ENCODE measurements at places on chromosomes 4 and X.

DNA sequence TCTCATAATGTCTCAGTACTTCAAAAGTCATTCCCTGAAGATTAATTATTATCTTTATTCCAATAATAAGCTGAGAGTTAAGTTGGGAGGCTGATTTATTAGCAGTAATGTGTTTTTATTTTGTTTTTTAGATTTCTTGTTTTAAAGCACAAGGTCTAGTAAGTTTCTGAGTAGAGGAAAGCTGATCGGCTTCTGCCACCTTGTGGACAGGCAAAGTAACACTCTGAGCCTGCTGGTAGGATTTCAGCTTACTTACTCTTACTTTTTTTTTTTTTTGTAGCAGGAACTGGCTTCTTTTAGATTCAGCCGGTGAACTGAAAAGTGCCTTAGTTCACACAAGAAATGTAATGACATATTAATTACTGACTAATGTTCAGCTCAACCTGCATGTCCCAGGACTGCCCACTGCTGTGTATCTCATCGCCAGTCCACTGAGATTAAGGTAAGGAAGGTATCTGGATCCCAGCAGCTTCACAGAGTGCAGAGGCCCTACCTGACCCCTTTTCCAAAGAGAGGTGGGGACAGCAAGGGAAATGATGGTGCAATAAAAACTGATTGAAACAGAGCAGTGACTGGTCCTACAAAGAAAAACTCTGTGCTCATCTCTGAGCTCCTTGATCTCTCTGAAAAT, 126.5 kb downstream of the ADGRA3 start:
- DNase-seq = no peak

DNA sequence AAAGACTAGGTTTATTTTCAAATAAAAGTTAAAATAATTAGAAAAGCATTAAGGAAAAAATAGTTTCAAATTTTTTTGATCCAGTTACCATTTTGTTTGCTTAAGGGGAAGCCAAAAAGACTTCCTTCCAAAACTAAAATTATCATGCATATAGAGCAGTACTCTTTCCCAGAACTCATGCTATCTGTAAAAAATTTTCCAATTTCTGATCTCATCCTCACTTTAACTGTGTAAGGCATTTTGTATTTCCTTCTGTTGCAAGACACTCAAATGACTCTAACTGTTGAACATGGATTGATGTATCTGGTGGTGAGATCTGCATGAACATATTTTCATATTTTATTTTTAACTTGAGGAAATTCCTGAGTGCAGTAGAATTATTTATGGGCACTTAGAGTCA, 150.1 kb downstream of the ADAM29 start:
- DNase-seq = no peak

DNA sequence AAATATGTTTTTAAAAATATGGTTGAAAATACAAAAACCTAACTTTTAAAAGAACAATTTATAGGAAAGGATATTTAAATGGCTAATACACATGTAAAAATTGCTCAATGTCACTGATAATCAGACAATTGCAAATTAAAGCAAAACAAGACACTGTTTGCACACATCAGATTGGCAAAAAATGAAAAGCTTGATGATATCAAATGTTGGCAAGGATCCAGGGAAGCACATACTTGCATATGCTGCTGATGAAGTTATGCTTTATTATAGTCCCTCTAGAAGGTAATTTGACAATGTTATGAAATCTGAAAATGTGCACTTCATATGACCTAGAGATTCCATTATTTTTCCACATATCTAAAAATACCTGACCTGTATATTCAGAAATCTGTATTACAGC, 45.7 kb upstream of the EPGN start:
- no peak for DNase-seq

DNA sequence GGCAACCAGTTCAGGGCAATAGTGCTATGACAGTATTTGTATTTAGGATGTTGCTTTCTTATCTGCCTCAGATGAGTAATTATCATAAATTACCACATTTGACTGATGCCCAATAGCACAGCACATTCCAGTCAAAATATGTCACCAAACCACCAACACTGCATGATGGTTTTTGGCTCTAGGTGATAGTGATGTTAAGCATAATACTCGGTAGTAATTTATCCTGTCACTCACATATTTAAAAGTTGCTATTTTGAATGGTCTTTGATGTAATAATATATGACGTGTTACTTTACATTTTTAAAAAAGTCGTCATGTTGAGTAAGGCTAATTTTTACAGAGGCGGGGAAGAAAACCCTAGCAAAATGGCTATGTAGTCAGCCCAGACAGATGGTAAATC, 42.5 kb downstream of the UNC5C start:
- no peak for DNase-seq

- no peak for DNase-seq
Observed at GRCh38 chrX:8748855-8749254, 16.9 kb upstream of the ANOS1 start.

DNA sequence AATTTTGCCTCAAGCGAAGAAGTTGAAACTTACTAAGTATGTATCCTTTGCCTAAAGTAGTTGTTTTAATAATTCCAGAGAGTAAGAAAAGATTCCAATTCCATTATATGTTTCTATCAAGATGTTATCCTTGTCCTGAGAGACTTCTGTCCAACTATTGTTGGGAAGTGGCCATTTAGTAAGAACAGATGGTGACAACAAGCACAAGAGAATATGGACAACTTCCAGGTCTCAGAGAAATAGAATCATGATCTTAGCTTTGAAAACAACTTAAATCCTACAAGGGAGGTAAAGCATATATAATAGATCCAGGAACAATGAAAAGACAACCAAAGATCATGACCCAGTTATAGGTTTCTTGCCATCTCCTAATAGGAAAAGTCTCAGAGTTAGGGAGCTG, 486.6 kb upstream of the PCDH10 start:
- DNase-seq = no peak

DNA sequence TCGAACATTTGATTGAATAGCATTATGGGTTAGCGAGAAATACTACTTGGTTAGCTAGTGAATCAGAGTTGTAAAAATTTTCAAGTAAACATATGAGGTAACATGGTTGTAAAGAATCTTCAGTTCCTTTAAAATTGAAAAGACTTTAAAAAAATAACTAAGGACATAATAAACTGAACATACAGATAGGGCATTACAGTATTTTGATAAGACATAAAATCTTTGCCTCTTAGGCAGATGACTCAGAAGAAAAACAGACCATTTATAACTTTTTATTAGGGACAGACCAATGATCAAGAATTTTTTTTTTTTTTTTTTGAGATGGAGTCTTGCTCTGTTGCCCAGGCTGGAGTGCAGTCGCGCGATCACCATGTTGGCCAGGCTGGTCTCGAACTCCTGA, 43.1 kb downstream of the PNMA5 start:
- DNase-seq = no peak
